ENCODE measurements at places on chromosomes 13 and 19. TPM values are rescaled to one million over a fixed set of nuclear protein-coding genes. Genes with fewer than 3 reads are reported as not detected.

GRCh38 chr13:46489586-46490023, 63.4 kb upstream of the LRCH1 start:
- no peak overlapping the region for H3K27ac ChIP-seq
- no peaks in the 10 kb centered on the region for H3K4me1 ChIP-seq
- no peaks in the 10 kb centered on the region for H3K27me3 ChIP-seq
- H3K36me3 ChIP-seq = no peaks in the 10 kb centered on the region

DNA sequence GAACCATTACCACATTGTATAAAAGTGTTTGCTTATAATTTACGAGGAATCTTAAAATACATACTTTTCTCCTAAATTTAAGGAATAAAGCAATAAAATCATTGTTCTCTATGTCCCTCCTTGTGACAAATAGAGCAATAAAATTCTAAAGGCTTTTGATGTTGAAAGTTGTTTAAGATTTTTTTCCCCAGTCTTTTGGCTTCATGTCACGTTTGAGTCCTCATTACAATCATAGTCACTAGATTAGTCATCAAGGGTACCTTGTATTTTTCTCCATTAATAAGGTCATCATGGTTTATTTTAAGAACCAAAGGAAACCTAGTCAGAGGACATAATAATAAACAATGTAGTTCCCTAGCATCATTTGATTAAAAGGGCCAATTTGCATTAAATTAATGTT, 3.2 kb downstream of the WBP4 start:
- no peak overlapping the region for H3K4me3 ChIP-seq
- peaks cover 12% of the 10 kb centered on the region for H3K4me1 ChIP-seq
- no peak overlapping the region for H3K27ac ChIP-seq
- H3K36me3 ChIP-seq = peaks cover 18% of the 10 kb centered on the region
- H3K27me3 ChIP-seq = no peaks in the 10 kb centered on the region
- DNase-seq = no peak

GRCh38 chr13:73364736-73365135, 305.9 kb downstream of the KLF5 start:
- H3K27me3 ChIP-seq = no peaks in the 10 kb centered on the region
- H3K4me3 ChIP-seq = no peak overlapping the region
- no peaks in the 10 kb centered on the region for H3K36me3 ChIP-seq
- H3K27ac ChIP-seq = no peak overlapping the region
- DNase-seq = no peak

CFD gene
- total RNA-seq = 1.5 TPM

ADGRE2 gene
- total RNA-seq = 0.44 TPM

EDDM13 gene
- total RNA-seq = 0.64 TPM
